Fibroblast of skin of left biceps (primary cell): ENCODE measurements at places on chromosomes 13 and 19.

DNA sequence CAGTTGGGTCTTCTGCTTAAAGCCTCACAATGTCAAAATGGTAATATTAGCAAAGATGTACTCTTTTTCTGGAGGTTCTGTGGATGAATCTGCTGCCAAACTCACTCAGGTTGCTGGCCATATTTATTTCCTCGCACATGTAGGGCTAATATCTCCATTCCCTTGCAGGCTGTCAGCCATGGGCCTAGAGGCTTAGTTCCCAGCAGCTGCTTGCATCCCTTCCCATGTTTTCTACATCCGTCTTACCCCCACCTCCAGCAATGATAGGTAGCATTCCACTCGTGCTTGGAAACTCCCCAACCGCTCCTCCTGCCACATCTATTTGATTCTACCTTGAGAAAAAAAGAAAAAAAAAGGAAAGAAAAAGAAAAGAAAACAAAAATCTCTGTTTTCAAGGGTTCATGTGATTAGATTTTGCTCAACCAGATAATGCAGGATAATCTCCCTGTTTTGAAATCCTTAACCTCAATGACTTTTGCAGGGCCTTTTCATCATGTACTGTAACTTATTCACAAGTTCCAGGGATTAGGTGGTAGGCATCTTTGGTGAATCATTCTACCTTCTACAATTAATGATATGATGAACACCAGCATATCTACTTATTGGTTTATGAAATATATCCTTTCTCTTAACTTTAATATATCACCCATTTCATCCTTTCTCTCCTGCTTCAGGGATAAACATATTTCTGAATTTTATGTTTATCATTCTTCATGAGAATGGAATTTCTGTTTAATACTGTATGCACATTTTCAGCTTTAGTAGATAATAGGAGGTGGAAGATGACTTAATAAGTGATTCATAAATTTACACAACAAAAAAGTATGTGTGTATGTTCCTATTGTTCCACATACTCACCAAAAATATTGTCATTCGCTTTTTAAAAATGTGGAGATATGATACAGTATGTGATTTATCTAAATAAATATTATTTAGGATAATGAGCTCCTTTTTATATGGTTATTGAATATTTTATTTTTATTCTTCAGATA is 931.9 kb downstream of the SLITRK5 start:
- DNase-seq: no peak

DNA sequence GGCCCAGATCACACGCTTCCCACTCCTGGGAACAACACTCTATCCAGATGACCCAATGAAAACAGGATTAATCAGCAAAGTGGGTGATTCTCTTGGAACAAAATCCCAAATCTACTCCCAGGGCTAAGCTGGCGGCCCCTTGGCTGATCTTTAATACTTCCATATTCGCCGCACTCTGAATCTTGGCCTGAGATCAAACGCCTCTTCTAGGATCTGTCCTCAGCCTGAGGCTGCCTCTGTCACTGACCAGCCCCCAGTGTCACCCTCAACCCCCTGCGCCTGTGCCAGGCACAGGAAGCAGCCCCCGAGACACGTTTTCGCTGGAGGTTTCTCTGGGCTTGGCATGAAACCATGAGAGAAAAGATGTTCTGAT is 2.4 kb upstream of the CTXN1 start:
- DNase-seq: no peak

DNA sequence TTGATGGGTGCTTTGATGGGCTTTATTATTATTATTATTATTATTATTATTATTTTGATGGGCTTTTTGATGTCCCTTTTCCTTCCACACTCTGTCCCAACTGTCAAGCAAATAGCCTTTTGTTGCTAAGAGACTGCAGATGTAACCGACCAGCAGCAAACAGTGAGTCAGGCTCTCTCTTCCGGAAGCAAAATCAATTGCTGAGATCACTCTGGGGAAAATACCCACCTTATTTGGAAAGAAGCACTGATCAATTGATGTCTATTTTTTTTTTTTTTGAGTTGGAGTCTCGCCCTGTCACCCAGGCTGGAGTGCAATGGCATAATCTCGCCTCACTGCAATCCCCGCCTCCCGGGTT is 2.9 kb downstream of the LDLR start:
- DNase-seq: no peak

DNA sequence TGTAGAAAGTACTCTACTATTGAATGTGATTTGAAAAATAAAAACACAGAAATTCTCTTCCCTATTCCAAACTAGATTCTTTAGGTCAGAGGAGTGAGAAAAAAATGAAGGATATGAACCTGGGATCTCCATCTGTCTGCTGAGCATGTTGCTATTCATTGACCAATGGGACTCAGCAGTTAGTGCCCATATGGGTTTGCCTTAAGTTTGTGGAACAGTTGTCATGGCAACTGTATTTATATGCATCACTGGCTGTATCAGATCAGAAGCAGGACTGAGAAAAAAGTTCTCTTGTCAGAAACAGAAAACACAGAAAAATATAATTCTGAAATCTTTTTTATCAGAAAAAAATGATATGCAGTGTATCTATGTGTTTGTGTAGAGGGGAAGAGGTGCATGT is 73.3 kb upstream of the ATXN8OS start:
- no peak for DNase-seq

DNA sequence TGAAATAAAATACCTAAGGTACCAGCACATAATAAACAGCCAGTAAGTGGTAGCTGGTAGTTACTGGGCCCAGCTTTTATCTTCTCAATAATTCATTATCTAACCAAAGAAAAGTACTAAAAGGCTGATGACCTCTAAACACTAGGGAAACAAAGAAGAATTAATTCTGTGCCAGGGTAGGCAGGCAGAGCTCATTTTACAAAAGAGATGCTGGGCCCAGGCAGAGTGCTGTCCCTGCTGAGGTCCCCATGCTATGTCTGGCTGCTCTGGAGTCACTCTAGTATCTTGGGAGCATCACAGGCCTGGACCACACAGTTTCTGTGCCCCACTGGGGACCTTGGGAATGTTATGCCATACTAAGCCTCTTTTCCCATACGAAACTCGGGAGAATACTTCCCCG is 18.2 kb downstream of the ZNF507 start:
- DNase-seq: no peak

DNA sequence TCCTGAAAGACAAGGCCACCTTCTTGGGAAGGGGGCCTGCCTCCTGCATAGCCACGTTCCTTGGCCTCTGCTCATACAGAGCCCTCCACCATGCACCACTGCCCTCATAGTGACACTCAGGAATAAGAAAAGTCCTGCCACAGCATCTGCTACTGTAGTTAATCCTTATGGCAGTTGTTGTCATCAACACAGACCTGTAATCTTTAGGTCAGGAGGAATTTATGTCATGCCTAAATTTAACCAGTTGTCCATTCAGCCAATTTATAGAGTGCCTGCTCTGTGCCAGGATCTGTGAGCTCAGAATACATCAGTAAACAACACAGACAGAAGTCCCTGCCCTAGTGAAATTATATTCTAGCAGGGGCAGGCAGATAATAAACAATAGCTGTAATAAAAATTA is 44.4 kb downstream of the FAM124A start:
- no peak for DNase-seq

DNA sequence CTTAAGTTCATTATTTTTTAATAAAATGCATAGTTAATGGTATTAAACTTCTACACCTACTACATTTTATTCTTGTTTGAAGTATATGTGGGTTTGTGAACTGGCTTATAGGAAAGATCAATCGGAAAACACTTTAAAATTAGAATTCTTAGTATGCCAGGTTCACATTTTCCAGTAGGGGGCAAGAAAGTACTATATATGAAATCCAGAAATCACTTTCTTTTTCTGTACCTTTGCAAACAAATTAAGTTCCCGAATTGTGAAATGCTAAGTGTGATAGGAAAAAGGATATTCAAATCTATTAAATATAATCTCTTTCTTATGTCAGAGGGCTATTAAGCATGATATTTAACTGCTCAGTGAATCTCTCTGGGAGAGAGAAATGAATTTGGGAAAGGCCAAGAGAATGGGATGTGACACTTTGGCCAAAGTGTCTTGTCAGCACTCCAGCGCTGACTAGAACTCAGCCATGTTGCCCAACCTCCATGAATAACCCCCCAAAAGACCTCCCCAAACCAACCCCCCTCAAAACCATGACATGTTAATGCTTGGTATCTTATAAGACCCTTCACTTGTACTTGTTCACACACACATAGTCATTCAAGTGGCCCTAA is 122.6 kb upstream of the SLC10A2 start:
- DNase-seq: peak; percentile 10

DNA sequence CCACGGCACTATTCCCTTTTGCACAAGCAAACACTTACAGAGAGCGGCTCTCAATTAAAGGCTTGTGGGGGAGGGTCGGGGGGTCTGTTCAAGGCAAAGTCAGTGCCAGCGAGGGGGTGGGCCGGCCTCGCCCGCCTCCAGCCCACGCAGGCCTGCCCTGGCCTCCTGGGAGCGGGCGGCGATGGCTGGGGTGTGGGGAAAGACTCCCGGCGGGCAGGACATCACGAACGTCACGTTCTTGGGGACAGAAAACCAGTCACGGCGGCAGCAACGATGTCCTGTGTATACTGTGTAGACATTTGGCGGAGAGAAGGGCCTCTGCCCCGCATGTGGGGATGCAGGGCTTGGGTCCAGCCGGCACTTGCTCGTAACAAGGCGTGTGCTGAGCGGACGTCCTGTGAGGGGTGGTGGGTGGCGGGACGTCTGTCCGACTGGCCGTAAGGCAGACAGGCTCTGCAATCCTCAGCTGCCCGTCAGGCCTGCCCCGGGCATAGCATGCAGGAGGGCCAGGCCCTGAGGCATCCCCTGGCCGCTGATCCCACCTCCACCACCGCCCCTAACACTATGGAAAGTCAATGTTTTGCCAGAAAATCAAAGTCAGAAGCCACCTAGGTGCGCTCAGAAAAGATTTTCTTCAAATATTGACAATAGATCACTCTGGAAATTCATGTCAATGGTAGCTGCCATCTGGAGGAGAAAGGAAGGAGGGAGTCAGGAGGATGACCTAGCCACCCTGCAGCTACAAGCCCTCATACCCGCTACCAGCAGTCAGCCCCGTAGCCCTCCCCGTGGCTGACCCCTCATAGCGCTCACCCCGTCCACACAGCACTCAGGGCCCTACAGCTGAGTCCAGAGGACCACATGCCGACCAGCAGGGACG is 5.8 kb upstream of the EPHX3 start:
- no peak for DNase-seq

DNA sequence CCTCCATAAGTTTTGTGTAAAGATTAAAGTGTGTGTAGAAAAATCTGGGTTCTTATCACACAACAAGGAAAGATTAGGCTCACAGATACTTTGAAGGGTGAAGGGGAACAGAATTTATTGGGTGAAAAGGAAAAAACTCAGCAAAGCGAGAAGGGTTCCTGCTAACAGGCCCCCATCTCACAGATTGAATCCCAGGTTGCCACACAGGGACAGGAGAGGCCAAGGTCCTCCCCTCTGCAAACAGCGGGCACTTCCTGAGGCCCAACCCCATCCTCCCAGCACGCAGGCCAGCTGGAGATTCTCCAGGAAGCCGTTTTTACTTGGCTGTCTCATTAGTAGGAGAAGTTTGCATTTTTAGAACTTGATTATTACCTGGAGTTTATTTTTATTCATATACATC is 15.2 kb upstream of the ERCC5 start:
- no peak for DNase-seq

DNA sequence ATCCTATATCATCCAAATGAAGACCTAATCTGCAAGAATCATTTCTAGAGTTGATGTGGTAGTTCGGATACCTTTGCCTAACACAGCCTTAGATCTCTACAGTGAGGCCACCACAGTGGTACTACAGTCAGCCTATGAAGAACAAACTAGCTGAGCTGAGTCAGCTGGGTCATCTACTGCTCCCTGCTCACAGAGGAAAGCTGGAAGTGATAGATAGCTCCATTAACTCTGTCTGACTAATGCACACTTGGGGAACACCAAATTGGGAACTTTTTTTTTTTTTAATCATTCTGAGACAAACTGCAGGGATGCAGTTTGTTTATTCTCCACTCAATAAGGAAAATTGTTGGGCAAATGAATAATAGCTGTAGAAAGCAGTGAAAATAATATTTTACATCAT is 1160.6 kb downstream of the PCDH9 start:
- DNase-seq: no peak

DNA sequence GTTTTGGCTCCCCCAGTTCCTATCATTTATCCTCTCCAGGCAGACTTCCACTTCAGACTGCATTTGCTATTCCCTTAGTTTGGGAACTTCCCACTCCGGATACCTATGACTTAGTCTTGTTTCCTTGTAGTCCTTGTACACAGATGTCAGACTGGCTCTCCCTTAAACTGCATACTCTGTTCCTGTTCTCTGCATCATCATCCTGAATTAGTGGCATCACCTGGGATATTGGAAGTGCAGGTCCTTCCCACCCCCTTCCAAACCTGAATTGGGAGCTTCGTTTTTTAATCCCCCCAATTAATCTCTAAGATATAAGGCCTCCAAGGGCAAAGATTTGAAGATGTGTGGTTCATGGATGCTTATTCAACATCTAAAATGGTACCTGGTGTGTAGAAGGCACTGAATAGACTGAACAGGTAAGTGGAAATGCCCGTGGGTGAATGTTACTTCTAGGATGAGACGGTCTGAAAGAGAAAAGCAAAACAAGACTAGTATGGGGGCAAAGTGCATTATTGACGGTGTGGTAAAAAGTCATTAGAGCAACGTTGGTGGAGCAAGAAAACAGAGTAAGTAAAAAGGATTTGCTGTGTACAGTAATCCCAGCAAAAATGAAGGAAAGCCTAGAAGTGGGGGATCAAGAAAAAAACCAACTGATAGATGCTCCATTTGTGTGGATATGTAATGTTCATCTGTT is 9.6 kb downstream of the MIR17HG start:
- DNase-seq: no peak

DNA sequence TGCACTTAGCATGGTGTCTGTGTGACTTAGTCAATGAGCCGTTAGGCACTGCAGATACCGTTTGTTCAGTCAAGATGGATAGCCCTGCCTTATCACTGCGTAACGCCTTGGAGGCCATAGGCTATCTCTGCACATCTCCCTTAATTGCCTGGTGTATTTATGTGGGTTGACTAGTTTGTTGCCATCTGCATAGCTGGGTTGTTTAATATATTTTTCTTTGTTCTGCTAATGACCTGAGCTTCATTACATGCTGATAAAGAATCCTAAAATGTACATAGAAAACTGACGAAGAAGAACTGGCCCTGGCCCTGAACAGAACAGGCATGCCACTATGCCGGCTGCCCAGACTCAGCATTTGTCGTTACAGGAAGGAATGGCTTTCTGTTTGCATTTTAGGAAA is 297.8 kb downstream of the SHISA2 start:
- no peak for DNase-seq

GRCh38 chr19:28500296-28500695 is 712.7 kb downstream of the UQCRFS1 start:
- DNase-seq: no peak

DNA sequence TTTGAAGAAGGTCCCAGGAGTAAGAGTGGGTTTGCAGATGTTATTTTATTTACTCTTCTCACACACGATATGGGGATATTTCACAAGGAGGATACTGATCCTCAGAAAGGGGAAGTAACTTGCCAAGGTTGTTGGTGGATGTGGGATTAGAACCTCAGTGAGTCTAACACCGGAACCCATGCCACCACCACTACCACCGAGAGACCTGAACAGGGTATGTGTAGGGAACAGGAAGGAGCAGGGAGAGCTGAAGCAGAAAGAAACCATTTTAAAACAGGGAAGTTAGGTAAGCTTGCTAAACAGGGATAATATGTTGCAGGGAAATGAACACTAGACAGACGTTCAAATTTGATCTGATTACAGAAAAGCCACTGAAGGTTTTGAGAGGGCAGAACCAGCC is 11.6 kb upstream of the CEACAM3 start:
- no peak for DNase-seq
